Skeletal muscle cell (primary cell): ENCODE measurements at places on chromosomes 5 and 9.

DNA sequence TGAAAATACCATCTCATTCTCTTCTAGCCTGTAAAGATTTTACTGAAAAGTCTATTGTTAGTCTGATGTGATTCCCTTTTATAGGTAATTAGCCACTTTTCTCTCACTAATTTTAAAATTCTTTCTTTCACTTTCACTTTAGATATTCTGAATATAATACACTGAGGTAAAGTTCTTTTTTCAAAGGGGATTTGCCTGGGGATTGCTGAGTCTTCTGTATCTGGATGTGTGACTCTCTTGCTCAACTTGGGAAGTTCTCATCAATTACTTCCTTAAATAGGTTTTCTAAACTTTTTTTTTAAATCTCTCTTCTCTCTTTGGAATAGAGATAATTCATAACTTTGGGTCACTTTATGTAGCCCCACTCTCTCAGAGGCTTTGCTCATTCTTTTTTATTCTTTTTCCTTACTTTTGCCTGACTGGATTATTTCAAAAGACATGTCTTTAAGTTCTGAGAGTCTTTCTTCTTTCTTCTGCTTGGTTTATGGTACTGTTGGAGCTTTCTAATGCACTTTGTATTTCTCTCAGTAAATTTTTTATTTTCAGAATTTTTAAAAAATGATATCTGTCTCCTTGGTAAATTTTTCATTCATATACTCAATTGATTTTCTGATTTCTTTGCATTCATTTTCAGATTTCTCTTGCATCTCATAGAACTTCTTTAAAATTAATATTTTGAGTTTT, 55.9 kb upstream of the IL12B start:
- no peak for DNase-seq

DNA sequence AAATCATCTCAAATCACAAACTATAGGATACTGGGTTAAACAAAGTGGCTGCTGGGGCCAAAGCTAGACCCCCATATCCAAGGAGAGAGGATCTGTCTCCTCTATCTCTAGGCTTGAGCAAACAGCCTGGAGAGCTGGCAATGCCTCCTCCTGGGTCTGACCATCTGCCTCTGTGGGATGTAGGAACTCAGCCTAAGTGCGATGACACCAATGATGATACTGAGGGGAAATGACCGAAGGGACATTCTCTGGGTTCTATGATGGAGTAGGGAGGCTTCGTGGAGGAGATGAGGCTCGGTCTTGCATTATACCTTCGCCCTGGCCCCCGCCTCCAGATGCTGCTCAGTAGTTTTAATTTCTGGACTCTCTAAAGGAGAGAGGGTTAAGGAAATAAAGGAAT, 9.3 kb upstream of the SPATA24 start:
- DNase-seq, result no peak

DNA sequence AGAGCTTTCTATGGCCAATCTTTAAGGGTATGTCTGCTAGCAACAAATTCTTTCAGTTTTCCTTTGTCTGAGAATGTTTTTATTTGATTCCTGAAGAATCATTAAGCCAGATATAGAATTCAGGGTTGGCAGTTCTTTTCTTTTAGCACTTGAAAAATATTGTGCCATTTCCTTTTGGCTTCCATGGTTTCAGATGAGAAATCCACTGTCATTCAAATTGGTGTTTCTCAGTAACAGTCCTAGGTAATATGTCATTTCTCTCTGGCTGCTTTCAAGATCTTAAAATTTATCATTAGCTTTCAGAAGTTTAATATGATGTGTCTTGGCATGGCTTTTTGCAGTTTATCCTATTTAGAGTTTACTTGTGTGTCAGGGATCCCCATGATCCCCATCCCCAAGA, 67.7 kb downstream of the TEX10 start:
- DNase-seq, result no peak

DNA sequence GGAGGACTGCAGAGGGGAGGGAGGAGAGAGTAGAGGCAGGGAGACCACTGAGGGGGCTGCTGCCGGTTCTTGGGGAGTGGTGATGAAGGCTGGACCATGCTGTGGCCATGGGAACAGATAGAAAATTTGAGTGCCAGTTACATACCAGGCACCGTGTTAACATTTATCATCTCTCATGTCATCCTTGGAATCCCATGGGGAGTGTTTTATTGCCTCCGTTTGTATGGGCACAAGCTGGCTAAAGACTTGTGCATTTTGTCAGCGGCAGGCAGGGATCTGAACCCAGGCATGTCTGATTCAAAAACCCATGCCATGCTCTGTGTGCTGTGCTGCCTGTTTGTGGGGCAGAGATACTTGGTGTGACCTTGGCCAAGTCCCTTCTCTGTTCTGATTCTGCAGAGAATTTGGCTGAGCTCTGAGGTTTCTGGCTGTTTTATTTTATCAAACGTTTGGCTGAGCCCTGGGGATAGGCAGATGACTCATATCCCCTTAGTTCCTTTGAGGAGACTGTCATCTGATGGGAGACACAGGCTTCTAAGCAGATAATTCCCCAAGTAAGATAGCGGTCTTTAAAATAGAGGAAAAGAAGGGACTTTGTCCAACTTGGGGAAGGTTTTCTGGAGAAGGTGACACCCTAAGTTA, 22.2 kb downstream of the COL27A1 start:
- no peak for DNase-seq

- no peak for DNase-seq
Measured at GRCh38 chr9:22159586-22159985, 150.5 kb upstream of the CDKN2B start.

DNA sequence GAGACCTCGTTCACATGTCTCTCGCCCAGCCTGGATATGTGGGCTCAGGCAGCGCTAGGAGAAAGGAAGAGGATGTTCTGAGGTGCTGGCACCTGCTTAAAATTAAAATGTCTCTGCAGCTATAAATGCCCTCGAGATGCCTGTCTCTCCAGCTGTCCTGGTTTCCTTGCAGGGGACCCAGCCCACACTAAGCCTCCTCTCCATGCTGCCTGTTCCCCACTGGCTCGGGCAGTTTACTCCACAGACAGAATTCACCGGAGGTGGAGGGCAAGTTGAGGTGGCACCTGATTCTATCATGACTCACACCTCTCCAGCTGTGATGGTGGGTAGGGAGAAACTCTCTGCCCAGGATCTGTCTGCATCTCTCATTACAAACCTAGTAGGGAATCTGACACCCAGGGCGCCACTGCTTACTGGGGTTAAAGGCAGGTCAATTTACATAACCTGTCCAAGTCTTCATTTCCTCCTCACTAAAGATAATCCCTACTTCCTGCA, 420.9 kb downstream of the SPOCK1 start:
- no peak for DNase-seq

- DNase-seq, result no peak
Measured at GRCh38 chr9:98074115-98074990, 17.8 kb downstream of the NANS start.

- no peak for DNase-seq
Measured at GRCh38 chr5:172942556-172942955, 16.7 kb upstream of the RPL26L1 start.

DNA sequence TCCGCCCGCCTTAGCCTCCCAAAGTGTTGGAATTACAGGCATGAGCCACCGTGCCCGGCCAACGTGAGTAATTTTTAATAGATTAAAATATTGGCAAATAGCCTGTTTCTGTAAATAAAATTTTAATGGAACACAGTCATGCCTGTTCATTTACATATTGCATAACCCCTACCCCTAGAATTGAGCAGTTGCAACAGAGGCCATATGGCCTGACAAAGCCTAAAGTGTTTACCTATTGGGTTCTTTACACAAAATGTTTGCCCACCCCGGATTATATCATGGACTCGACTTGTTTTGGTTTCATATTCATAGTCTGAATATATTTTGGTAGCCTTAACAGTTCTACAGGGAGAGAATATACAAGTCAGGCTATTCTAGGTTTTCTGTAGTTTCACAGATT, 5.3 kb downstream of the NSA2 start:
- no peak for DNase-seq

DNA sequence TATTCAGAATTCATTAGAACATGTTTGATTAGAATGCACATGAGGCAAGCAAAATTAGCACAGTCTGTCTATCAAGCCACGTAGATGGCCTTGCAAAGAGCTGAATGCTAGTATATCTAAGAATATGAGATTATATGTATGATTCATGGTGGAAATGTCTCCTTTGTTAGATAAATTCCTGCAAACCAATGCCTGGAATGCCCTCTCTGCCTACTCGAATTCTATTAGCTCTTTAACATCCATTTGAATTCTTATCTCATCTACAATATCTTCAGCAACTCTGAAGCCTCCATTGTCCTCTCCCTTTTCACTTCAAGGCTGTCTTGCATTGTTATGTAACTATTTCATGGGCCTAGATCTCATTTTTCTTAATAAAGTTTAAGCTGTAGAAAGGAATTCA, 205.5 kb downstream of the TMC1 start:
- DNase-seq, result no peak

- DNase-seq, result no peak
Measured at GRCh38 chr5:62083247-62083646, 222.8 kb upstream of the KIF2A start.

GRCh38 chr9:2681981-2682380, 35.3 kb upstream of the KCNV2 start:
- DNase-seq, result no peak

DNA sequence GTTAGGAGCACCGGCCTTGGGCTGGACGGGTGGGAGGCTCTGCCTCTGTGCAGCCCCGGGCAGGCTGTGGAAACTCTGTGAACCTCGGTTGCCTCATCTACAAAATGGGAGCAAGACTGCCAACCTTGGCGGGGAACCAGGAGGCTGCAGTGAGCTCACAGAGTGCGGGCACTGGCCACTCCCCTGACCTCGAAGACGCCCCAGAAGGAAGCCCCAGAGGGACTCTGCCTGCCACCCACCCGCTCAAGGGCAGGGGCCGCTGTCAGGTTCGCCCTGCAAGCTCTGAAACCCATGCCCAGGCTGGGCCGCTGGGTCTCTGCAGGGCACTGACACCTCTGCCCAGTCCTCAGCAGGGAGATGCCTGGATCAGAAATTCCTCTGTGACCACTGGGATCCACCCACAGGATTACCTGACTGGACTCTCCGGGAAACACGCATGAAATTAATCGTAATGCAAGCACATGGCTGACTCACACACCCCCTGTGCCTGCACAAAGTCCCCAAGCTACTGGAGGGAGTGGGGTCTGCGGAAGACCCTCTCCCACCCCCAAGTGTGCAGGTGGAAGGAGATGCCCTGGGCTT, 7.4 kb downstream of the CCDC187 start:
- no peak for DNase-seq

GRCh38 chr5:113434889-113435288, at the start of gene TSSK1B:
Gene TSSK1B, minus strand, starts transcription at chr5:113434989. Its CDS starts 150 bp downstream, at chr5:113434839.
- no peak for DNase-seq

- DNase-seq, result no peak
Measured at GRCh38 chr5:80959768-80960442, at the start of gene RASGRF2. Gene RASGRF2, plus strand, starts transcription at chr5:80960363. Its CDS starts 376 bp downstream, at chr5:80960739.

DNA sequence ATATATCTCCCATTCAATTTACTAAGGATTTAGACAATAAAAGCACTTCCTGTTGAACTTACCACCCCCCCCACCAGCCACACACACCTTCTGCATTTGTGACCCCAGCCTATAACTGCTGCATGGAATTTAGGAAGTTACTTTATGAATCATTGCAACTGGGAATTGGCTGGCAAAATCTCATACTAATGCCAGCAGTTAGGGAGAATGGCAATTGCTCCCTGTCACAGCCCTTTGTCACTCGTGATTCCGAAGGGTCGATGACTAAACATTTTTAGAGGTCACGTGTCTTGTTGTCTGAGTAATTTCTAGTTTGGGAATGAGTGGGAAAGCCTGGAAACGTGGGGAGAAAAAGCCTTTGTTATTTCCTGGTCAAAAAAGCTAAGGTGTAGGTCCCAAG, 46.6 kb upstream of the PCA3 start:
- no peak for DNase-seq

DNA sequence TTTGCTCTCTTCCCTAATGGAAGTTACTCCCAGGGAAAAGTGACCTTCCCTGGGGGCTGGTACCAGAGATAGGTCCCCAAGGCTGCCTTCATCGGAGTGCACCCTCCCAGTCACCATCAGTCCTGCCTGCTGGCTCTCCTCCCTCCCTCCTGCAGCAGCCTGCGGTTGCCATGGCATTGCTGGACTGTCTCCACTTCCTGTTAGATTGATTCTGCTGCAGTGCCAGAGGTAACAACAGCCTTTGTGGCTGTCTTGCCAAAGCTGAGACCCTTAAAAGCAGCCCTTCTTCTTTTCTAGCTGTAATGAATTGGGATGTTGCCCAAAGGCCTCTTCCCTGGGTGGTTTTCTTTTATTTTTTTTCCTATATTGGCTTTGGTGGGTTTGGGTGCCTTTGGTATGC, 78.1 kb upstream of the PRLR start:
- DNase-seq, result no peak
